Activated B cell treated with CpG ODN at 0.5 μM for 24 hours (primary cell): ENCODE measurements at places on chromosomes 4 and X. TPM values are rescaled to one million over a fixed set of nuclear protein-coding genes. Genes with fewer than 3 reads are reported as not detected.

CHRNA9 gene
- total RNA-seq = 0.16 TPM in 1 of 2 replicates, not detected in the other

- DNase-seq = no peak
Measured at GRCh38 chr4:152281211-152281610, 254.7 kb downstream of the FBXW7 start.

DNA sequence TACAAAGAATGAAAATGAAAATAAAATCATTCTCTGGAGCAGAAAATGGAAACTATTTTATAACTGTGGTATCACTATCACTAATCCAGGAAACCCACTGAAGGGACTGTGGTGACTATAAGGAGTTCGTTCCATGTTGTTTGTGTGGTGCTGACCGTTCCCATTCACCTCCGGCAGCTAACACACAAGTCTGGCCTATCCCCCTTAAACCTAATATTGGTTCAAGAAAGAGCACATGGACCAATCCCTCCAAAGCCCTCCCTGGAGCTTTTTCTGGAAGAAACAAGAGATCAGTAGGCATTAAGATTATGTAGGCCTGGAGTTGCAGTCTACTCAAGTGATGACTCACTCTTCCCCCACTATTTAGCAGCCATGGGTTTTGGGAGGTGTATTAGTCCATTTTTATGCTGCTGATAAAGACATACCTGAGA is 25.9 kb upstream of the FAM241A start:
- DNase-seq = no peak

DNA sequence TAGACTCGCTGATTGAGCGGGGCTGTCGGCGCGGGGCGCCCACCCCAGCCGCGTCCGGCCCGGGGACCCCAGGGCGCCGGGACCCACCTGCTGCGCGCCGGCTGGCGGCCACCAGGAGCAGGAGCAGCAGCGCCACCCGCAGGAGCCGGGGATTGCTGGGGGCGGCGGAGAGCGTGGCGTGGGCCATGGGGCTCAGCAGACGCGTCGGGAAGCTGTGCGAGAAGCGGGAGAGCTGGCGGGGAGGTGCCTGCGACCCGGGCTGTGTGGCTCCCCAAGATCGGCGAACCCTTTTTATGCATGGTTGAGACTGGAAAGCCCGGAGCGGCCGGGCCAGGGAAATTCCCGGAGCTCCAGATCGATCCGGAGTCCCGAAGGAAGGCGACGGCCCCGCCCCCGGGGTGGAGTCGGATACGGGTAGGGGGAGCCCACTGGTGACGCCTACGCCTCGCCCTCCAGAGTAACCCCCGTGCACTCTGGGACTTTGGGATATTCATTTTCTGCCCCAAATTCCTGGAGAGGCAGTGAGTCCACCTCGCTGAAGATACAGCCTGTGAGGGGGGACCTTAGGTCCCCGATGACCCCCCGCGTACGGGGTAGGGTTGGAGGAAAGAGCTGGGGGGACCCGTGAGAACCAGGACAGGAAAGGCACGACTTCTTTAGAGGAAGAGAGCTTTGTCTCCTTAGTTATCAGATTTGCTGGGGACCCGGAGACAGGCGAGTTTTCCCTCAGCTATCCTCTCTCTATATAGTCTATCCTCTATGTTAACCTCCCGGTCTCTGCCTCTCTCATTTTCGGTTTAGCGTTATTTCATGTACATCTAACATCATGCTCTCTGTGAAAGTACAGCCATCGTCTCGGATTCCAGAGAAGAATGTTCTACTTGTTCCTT is at the start of gene CXCL3:
Gene CXCL3, minus strand, starts transcription at position 265 of the 890 bp plus-strand sequence. Its CDS starts 78 bp downstream, at position 187.
- peak; percentile 16 for DNase-seq

DNA sequence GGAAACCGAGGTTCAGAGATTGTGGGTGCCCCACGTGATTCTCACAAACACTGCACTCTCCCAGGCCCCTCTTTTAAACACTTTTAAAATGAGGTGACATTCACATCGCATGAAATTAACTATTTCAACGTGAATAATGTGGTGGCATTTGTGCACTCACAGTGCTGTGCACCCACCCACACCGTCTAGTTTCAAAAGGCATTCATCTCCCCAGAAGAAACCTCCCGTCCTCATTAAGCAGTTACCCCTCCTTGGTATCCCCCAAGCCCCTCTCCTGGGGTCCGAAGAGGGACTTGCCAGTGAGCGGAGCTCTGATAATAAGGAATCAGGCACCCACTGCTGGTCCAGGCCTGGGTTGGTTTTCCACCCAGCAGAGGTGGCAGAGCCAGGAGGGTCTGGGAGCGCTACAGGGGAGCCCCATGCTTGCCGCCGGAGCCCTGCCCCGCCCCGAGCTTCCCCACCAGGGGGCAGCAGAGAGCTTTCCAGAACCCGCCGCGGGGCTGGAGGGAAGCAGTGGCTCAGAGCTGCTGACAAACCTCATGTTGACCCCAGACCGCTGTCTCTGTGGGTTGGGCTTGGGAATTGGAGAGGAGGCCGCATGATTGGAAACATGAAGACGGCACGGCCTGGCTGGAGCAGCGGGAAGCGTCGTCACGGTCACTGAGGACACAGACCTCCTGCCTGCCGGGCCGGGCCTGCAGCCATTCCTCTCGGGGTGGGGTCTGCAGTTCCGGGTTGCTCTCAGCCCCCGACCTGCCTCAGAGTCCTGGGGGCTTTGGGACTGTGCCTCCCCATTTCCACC is 27.5 kb upstream of the HTRA3 start:
- DNase-seq = peak; percentile 85

GRCh38 chr4:4492161-4492847 is 49.5 kb downstream of the STX18 start:
- DNase-seq = no peak
